ENCODE measurements at places on chromosomes 7 and 10.
A peak's percentile ranks its signal among the peaks of the same experiment; 100 is the strongest.

- no peak for DNase-seq
Measured at GRCh38 chr7:108129018-108129965, 869 bp downstream of the LAMB4 start.

DNA sequence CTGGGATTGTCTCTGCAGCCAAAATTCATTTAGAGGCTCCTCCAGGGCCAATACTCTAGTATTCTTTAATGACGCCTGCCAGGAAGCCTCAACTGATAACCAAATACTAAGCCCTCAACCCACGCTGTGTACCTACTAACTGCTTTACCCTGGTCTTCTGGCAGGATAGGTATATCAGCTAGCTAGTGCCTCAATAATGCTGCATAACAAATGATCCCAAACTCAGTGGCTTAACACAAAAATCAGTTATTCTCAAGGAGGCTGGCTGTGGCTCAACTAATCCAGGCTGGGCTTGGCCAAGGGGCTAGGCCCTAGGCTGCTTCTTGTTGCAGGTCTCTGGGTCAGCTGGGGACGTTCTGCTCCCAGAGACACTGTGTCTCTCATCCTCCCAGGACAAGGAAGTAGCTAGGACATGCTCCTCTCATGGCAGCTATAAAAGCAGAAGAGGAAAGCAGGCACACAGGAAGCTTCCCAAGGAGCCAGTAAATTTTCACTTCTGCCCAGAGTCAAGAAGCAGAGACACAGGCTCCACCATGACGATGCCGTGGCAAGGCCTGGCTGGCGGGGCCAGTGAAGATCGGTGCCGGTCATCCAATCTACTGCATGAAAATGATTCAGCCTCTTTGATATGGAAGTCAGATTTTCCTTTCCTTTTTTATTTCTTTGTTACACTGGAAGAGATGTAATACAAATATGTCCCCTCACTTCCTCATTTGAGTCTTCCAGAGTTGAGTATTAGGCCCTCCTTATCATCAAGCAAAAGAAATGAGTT lies 28.6 kb upstream of the COL13A1 start:
- no peak for DNase-seq

DNA sequence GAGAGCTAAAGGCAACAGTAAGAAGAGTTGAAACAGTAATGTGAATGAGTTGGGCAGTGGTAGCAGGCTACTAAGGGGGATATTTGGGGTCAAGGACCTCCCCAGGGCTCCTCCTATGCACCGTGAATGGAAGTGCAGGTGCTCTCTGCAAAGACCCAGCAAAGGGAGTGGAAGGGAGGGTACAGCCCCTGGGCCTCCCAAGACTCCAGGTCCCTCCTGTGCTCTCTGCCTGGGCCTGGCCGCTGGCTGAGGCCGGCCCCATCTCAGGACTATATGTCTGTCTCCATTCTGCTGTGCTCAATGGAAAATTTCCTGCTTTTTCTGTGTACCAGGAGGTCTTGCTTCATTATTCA lies 372.1 kb upstream of the MKI67 start:
- no peak for DNase-seq

DNA sequence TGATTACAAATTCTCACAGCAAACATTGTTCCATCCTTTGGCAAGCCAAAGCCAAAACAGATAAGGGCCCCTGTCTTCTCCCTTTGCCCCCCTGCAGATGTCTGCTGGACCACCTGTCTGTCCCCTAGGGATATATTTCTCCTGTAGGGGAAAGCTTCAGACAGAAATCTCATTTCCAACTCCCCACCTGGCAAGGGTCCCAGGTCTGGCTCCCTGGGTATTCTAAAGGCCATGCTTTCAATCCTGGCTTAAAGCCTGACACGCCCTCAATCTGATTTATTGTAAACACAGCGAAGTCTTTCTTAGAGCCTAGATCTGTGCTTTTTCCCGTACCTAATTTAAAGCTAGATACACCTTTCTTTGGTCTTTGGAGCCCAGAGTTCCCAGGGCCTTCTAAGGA lies 66.1 kb downstream of the KCNMA1 start:
- DNase-seq: no peak

GRCh38 chr7:14021069-14021468 lies 31.6 kb upstream of the ETV1 start:
- no peak for DNase-seq

DNA sequence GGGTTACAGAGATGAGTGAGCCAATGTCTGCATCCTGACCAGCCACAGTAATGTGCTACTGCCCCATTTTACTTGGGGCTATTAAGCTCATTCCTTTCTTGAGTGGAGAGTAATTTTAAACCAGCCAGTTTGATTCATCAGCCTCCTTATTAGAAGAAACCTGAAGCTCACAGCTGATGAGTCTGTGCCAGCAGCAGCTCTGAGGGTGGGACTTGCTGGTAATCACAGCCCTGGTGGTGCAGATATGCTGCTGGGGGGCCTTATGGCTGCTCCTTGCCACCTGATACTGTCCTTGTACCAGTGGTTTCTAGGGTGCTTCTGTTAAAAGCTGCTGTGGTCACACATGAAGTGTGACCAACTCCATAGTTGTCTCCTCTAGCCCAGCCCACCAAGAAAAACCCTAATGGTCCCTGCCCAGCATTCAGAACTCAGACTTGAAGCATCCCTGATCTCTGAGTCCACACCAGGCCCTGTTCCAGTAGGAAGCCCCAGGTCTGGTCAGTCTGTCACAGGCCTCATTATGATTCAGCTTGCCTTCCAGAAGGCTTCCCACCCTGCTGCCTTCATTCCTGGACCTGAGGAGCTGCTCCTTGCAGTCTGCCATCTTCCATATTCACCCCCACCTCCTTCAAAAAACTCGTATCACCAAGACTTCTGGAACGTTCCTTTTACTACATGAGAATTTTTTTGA lies 28.9 kb upstream of the RBM20 start:
- DNase-seq: no peak

DNA sequence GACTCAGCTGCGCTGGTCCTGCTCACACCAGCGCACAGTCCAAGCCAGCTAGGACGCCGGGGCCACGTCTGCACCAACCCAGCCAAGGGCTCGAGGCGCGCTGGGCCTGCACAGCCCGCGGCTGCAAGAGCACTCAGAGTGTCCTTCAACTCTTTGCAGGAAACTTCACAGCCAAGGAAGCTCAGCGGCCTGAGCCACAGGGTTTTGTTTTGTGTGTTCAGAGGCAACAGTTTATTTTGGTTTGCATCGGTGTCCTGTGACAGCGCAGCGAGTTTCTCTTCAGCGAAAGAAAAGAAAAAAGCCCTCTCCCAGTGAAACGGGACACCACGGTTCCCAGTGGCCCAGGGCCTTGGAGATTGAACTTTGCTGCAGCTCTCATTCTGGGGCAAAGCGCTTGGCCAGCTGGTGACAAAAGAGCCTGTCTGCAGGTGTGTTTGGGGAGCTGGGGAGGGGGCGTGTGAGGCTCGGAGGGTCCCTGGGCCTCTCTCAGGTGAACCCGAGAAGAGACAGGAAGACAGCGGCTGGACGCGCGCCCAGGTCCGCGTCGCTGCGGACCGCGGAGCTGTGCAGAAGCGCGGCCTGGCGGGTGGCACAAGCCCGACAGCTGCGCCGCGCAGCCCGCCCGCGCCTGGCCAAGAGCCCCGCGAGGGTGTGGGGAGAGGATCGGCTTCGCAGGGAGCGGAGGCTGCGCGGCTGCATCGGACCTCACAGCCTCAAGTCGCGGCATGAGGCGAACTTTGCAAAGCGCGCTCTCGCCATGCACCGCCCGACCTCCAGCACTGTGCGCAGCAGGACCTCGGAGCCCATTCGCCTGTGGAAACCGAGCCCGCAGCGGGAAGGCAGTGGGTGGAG lies 922 bp downstream of the CXCL12 start:
- DNase-seq: no peak

DNA sequence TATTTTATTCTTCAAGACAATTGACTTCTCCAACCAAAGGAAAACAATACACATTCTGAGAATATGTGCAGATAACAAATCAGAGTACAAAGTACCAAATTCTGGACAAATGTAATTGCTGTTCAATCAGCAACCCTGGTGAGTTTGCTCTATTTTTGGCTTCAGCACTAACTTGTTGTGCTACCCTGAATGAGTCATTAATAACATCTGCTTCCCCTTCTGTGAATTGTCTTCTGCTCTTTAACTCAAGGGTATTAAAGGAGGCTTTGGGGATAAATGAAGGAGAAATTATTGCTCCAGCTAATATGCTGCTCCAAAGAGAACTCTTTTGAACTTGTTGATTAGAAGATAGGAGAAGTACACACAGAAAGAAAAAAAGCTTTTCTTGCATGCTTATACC lies 459.3 kb downstream of the HTR7 start:
- no peak for DNase-seq

GRCh38 chr10:47261121-47261520 lies 38.9 kb upstream of the GDF10 start:
- peak; percentile 82 for DNase-seq

DNA sequence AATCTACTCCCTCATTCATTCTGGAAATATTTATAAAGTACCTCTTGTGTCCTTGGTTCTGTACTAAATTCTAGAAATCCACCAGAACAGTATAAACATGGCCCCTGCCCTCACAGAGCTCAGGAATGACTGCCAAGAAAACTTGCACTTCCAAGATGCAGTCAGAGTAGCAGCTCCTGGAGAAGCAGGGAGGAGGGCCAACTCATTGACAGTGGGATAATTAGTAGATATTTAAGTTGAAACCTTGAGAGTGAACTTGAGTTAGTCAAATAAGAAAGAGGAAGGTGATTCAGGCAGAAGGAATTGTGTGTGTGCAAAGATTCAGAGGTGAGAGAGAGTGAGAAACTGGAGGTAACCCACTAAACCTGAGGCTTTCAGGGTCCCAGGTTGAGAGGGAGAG lies 182.2 kb upstream of the INHBA start:
- no peak for DNase-seq

DNA sequence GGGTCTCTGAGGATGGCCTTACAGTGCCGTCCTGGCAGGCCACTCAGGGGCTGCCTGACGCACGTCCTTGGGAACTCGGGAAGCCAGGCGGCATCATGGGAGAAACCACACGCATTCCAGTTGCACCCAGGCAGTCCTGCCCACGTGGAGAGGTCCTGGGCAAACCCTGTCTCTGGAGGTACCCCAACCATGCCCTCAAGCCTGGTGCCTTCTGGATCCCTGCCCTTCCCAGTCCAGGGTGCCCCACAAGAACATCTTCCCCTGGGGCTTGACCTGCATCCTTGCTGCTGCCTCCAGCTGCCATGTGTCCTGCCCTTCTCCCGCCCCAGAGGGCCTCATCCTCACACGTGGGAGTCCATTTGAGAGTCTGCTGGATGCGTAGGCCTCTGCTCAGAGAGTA lies 200.3 kb upstream of the PPP2R2D start:
- no peak for DNase-seq

DNA sequence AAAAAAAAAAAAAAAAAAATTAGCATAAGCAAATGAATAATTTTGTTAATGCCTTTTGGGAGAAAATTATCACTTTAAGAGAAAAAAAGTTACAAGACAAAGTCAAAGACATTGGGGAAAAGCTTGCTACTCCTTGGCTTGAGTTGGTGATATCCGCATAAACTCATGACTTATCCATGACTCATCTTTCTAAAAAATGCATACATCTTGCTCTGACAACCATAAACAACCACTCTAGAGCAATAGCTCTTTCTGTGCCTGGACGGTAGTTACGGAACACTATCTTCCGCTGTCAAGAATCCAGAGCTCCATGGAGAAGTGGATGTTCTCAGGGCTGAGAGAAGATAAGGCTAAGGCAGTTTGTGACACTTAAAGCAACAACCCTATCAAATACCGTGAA lies 281.1 kb upstream of the PFKP start:
- no peak for DNase-seq

GRCh38 chr10:22655312-22655981 lies 58.9 kb downstream of the PIP4K2A start:
- DNase-seq: peak; percentile 87

- no peak for DNase-seq
Measured at GRCh38 chr7:99504281-99504602, 220 bp upstream of the ZKSCAN5 start.

- no peak for DNase-seq
Measured at GRCh38 chr10:95069286-95069685, at the start of gene CYP2C8. TSS of gene CYP2C8 (minus strand) at chr10:95069497. CDS start at chr10:95069402, 95 bp downstream.

DNA sequence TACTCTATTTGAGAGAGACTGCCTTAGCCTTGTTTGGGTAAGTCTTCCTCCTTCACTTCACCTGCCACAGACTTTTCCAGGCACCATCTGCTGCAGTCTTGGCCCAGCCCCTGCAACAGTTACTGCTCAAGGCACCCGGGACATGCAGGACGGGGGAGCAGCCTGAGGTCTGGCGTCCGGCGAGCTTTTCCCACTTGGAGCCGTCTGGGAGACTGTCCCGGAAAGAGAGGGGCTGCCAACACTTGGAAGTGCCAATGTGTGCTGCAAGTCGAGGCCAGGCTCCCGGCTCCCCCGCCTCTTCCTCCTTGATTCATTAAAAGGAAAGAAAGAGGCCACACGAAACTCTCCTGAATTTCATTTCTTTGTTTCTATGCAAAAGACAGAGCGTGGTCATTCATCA lies 13.7 kb downstream of the HTRA1 start:
- DNase-seq: no peak

GRCh38 chr7:50653126-50653864 lies 88.1 kb upstream of the DDC start:
- no peak for DNase-seq

GRCh38 chr10:79089632-79090031 lies 20.9 kb downstream of the ZMIZ1 start:
- DNase-seq: no peak

Measured in Jurkat, Clone E6-1 (cell line).